ENCODE measurements at places on chromosomes 13 and 19.

- no peak for DNase-seq
Observed at GRCh38 chr19:47093254-47093653, 20.3 kb downstream of the ZC3H4 start.

GRCh38 chr19:38412961-38413360 is 10.1 kb downstream of the FAM98C start:
- DNase-seq, result no peak

DNA sequence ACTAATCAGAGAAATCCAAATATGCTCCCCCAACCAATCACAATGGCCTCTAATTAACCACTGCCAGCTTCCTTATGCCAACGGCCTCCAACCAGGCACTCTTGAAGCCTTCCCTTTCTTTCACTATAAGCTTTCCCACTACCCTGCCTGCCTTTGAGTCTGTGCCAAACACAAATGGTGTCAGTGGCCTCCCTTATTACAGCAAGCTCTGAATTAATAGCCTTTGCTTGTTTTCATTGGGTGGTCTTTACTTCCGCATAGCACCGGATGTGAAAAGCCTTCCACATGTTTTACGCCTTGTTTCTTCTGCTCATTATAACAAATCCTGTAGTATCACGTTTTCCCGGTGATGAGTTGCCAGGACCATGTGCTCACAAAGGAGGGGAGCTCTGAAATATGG is 1.4 kb upstream of the EDDM13 start:
- no peak for DNase-seq

GRCh38 chr13:75804605-75805004 is 168.5 kb downstream of the LMO7 start:
- no peak for DNase-seq

DNA sequence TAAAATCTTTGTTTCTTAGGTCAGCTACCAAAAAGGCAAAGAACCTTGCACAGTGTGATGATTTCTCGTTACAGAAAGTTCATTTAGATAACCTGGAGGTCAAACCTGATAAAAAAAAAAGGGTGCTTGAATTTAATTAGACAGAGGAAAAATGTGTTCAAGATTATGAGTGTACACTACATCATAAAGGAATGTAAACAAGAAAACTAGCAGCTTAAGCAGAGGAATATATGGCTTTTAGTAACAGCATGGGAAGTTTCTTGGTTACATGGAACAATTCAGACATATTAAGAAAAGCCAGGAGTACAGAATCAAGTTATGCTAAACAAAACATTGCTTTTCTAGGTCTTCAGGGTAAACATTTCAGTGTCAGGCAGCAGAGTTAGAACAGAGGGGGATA is 32.9 kb downstream of the ING1 start:
- no peak for DNase-seq

DNA sequence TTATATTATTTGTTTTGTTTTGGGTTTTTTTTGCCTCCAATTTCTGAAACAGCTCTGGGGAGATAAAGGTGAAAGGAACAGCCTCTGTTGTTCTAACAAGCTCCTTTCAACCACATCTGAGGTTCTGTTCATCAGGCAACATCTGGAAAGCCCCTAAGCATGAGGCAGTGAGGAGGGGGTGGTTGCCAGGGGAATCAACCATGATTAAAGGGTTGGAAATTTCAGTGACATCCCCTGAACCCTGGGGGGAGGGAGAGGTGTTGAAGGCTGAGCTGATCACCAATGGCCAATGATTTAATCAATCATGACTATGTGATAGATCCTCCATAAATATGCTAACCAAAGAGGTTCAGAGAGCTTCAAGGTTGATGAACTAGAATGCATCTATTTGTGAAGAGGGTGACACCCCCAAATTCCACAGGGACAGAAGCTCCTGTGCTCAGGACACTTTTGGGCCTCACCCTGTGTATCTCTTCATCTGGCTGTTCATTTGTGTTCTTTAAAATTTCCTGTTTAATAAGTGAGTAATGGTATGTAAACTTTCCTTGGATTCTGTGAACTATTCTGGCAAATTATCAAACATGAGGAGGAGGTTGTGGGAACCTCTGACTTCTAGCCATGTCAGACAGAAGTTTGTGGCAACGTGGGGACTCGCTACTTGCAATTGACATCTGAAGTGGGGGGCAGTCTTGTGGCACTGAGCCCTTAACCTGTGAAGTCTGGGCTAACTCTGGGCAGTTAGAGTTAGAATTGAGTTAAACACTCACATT is 221.3 kb downstream of the NHLRC3 start:
- no peak for DNase-seq

DNA sequence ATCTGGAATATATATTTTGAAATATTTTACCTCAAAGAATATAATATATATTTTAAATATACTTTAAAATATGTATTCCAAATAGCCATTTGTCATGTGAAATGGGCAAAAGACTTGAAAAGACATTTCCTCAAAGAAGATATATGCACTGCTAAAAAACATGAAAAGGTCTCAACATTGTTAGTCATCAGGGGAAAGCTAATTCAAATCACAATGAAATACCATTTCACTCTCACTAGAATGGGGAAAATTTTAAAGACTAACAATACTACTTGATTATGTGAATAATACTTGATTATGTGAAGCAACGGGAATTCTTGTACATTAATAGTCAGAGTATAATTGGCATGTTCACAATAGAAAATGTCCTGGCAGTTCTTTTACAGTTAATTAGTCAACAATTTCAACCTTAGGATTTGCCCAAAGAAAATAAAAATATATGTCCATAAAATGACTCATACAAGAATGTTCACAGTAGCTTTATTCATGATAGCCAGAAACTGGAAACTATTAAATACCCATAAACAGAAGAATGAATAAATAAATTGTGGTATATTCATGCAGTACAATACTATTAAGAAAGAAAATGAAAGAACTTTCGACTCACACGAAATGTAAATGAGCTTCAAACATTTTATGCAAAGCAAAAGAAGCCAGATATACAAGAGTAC is 6.8 kb upstream of the KBTBD6 start:
- no peak for DNase-seq

GRCh38 chr13:73698859-73699258 is 435.3 kb downstream of the KLF12 start:
- DNase-seq, result no peak

- no peak for DNase-seq
Observed at GRCh38 chr19:22832031-22832762, at the start of gene ZNF723. TSS of gene ZNF723 (plus strand) at chr19:22832291. CDS start at chr19:22832380, 89 bp downstream.

DNA sequence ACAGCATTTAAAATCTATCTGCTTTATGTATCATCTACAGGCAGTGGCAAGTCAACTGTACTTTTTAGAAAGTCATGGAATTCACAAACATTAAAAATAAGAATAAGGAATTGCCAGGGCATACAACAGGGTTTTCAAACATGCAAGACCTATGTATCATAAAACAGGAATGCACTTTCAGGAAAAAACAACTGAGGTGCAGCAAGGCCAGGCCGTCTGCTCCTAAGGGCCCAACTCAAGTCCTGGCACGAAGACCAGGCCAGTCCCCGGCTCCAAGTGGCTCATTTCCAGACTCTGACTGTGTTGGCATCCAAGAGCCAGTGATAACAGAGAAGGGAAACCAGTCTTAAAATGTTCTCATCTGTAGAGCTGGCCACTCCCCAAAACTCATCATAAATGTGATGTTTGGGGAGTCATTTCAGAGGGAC is 7.1 kb downstream of the RFX2 start:
- no peak for DNase-seq

DNA sequence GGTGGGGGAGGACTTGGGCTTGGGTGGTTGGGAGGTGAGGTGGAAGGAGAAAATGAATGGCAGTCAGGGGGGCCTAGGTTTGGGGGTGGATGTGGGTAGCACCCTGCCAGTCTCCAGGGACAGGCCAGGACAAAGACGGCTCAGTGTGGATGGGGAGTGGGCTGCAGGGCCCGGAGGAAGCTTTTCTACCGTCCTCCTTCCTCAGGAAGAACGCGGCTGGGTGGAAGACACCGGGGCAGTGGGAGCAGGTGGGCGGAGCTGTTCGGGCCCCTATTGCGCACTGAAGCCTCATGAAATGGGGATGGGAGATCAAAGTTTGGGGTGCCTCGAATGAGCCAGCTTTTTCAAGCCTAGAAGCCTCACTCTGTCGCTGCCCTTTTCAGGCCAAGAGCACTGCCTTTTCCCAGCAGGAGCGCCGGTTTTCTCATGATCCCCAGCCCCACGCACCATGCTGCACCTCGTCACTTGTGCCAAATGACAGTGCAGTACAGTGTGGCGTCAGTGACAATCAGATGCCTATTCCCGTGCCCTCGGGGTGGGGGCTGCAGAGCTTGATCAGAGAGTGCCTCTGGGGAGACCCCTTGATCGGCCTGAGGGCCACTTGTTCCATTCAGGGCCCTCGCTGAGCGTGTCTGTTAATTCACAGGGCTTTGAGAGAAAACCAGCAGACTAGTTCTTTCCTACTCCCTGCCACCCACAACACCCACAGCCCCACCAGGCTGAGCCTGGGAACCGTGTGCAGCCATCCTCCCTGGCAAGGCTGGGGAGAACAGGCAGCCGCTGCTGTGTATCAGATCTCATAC is 1.5 kb downstream of the CALM3 start:
- DNase-seq, result no peak

DNA sequence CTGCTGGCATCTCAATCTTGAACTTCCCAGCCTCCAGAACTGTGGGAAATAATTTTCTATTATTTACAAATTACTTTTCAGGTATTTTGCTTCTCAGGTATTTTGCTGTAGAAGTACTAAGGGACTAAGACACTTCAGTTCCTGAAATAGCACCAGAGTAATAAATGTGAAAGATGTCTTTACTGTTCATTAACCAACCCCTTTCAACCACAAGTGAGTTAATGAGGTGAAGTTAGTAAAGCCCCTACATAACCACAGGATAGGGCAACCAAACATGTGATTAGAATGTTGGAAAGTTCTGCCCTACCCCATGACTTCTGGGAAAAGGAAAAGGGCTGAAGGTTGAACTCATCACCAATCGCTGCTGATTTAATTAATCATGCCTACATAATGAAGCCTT is 2.7 kb upstream of the ZNF345 start:
- no peak for DNase-seq

GRCh38 chr13:80217614-80218456 is 123.1 kb downstream of the SPRY2 start:
- DNase-seq, result no peak

GRCh38 chr13:60837806-60838205 is 440.8 kb downstream of the TDRD3 start:
- DNase-seq, result no peak

DNA sequence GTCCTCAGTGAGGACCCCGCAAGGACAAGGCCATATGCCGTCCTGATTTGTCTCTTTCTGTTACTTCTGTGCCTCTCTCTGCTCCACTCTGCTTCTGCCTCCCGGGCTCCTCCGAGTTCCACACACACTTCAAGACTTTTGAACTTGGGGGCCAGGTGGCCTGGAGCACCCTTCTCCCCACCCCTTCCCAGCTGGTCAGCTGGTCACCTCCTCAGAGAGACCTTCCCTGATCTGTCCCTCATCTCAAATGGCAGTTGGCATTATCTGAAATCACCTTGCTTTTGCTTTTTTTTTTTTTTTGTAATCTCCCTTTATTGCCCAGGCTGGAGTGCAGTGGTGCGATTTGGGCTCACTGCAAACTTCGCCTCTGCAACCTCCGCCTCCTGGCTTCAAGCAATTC is 2.2 kb upstream of the S1PR5 start:
- no peak for DNase-seq

GRCh38 chr13:74555651-74556420 is 421.6 kb upstream of the KLF12 start:
- DNase-seq, result no peak

- no peak for DNase-seq
Observed at GRCh38 chr13:51276636-51277035, 54.4 kb downstream of the FAM124A start.

- no peak for DNase-seq
Observed at GRCh38 chr13:104816726-104817125, 1718.7 kb downstream of the EFNB2 start.

DNA sequence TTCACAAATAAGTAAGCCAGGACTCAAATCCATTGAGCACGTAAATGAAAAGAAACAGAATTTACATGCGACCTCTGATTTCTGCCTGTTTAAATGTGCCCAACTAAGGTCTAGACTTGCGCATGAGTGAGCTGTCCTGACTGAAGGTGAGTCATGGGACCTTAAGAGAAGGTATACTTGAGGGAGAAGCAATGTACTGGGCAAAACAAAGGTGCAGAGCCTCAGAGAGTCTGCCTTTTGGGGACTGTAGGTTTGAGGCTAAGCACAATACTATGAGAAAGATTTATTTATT is 45.8 kb downstream of the UFM1 start:
- no peak for DNase-seq

GRCh38 chr13:29817604-29818378 is 32.6 kb downstream of the UBL3 start:
- DNase-seq, result no peak

- no peak for DNase-seq
Observed at GRCh38 chr13:71339005-71339404, 528.0 kb downstream of the DACH1 start.

DNA sequence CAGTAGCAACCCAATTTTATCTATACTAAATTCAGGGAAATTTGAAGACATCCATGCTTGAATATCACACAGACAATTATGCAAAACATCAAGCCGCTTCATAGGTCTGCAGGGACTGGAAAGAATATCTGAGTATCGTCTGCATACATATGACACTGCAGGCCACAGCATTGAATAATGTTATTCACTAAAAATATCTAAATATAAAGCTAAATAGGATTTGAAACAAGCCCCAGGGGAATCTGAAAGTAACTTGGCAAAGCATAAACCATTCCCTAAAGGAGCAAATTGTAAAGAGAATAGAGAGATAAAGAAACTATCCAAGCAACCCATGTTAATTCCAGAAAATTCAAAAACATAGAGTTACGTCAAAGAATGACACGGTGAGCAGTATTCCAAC is 1251.0 kb downstream of the PCDH17 start:
- DNase-seq, result no peak

GRCh38 chr19:18379803-18380747 is 5.9 kb upstream of the GDF15 start:
- no peak for DNase-seq

DNA sequence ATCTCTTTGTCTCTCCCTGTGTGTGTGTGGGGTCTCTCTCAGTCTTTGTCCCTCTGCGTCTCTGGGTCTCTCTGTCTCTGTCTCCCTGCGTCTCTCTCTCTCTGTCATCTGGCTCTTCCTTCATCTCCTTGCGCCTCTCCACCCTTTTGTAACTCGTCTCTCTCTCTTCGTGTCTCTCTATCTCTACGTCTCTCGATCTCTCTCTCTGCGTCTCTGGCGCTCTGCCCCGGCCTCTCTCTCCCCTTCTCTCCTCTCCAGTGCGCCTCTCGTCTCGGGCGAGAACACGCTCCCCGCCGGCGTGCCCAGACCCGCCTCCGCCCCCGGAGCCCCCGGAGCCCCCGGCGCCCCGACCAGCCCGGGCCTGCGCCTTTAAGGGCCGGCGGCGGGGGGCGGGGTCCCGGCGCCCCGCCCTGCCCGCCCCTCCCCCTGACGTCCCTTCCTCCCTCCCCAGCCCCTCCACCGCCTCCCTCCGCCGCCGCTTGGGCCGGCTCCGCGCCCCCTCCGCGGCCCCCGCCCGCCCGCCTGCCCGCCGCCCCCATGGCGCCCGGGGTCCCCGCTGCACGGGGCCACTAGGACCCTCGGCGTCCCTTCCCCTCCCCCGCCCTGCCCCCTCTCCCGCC is at the start of gene MARK4:
Gene MARK4, plus strand, starts transcription at position 440 of the 620 bp plus-strand sequence. CDS start 318 bp downstream, outside the sequence.
- peak; percentile 54 for DNase-seq
